ENCODE measurements at places on chromosomes 12 and 14.
A peak's percentile ranks its signal among the peaks of the same experiment; 100 is the strongest.

- DNase-seq, result peak; percentile 75
- no peaks in the 10 kb centered on the region for H3K27me3 ChIP-seq
- peak within 1 kb of the TSS; percentile 91 for H3K27ac ChIP-seq
- peaks cover 14% of the 10 kb centered on the region for H3K36me3 ChIP-seq
- H3K4me3 ChIP-seq, result peak within 1 kb of the TSS; percentile 95
These were observed at the start of gene C1RL for GRCh38 chr12:7108796-7109571. TSS of gene C1RL (minus strand) at chr12:7109214. CDS start at chr12:7109180, 34 bp downstream.

- no peak for DNase-seq
- H3K4me3 ChIP-seq, result no peak overlapping the region
- no peak overlapping the region for H3K27ac ChIP-seq
- no peaks in the 10 kb centered on the region for H3K4me1 ChIP-seq
- peaks cover 4% of the 10 kb centered on the region for H3K27me3 ChIP-seq
These were observed 74.7 kb downstream of the RFX4 start for GRCh38 chr12:106657488-106657887.

GRCh38 chr12:51246254-51246853 is 7.7 kb downstream of the DAZAP2 start:
- H3K27me3 ChIP-seq, result no peaks in the 10 kb centered on the region
- H3K27ac ChIP-seq, result peak overlapping the region; percentile 95
- H3K4me3 ChIP-seq, result peak overlapping the region; percentile 16

DNA sequence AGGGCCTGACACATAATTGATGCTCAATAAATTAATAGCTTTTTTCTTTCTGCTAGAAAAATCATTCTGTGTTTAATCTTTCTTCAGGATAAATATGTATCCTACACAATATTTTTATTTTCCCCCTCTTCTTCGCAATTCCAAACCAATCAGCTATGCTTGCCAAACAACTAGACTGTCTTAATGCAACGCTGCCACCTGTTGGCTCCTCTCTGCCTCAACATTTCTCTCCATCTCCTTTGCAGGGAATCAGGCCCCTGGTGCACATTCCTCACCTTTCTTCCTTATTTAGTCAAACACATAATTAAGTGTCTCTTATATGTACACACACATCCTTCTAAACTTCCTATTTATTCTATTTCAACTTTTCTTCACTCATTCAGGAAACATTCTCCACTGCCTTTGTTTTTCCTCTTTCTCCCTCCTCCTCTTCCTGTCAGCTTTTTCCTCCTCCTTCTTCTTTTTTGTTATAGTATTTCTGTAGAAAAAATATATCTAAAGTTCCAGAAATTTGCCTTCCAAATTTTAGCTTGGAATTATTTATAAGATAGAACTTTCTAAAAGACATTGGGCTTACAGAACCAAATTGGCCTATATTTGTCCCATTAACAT is 406.0 kb downstream of the PRKD1 start:
- no peaks in the 10 kb centered on the region for H3K4me1 ChIP-seq
- no peak overlapping the region for H3K27ac ChIP-seq
- no peak overlapping the region for H3K4me3 ChIP-seq
- no peak for DNase-seq
- H3K36me3 ChIP-seq, result peaks cover 6% of the 10 kb centered on the region
- no peaks in the 10 kb centered on the region for H3K27me3 ChIP-seq

DNA sequence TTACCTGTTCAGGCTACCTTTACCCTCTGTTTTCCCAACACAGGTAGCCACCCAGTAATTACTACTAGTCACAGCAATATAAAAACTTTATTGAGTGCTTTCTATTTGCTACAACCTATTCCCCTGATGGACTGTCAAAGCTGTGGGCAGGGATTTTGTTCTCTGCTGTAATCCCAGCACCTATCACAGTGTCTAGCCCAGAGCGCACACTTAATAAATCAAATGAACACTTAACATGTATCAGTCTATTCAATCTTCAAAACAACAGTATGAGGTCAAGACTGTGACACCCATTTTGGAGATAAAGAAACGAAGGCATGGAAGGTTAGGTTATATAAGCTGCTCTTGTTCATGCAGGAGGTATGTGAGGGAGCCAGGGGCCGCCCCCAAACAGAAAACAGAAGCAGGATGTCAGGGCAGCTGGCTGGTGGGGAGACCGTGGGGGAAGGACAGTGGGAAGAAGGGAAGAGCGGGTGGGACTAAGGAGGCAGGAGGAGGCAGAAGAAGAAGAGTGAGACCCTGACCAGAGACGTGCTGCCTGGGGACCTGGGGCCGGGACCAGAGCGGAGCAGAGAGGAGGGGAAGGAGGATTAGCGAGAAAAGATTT is 1.7 kb downstream of the TNFRSF1A start:
- peaks cover 44% of the 10 kb centered on the region for H3K4me1 ChIP-seq
- DNase-seq, result peak; percentile 44
- H3K36me3 ChIP-seq, result peaks cover 6% of the 10 kb centered on the region
- H3K27ac ChIP-seq, result no peak overlapping the region

GRCh38 chr14:90239139-90239538 is 17.2 kb upstream of the PSMC1 start:
- H3K4me3 ChIP-seq, result no peak overlapping the region

- H3K36me3 ChIP-seq, result no peaks in the 10 kb centered on the region
- peak overlapping the region; percentile 67 for H3K4me3 ChIP-seq
- H3K4me1 ChIP-seq, result peaks cover 17% of the 10 kb centered on the region
- no peak overlapping the region for H3K27ac ChIP-seq
These were observed 46.2 kb downstream of the BCAT1 start for GRCh38 chr12:24902511-24903328.

DNA sequence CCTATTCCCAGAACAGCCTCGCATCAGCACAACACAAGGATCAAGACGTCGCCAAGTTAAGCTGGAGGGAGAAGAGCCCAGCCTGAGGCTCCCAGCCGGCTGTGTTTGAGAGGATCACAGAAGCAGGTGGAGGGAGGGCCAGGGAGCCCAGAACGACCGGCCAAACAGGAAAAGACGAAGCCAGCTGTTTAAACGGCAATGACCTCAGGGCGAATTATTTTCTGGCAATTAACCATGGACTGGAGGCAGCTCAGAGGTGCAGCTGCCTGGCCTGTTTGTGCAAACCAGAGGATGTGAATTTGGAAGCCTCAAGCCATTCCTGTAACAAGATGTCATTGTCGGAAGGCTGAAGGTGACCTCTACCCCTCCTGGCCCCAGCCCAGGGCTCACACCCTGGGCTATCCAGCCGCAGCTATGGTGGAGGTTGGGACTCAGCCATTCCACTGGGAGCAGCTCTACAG is 175.8 kb upstream of the PRMT8 start:
- peak overlapping the region; percentile 14 for H3K27ac ChIP-seq
- peaks cover 38% of the 10 kb centered on the region for H3K27me3 ChIP-seq
- no peak overlapping the region for H3K4me3 ChIP-seq
- no peaks in the 10 kb centered on the region for H3K4me1 ChIP-seq
- no peaks in the 10 kb centered on the region for H3K36me3 ChIP-seq
- DNase-seq, result no peak

GRCh38 chr12:41286426-41286825 is 98.3 kb downstream of the PDZRN4 start:
- no peaks in the 10 kb centered on the region for H3K27me3 ChIP-seq
- no peaks in the 10 kb centered on the region for H3K36me3 ChIP-seq
- no peak overlapping the region for H3K27ac ChIP-seq
- H3K4me1 ChIP-seq, result no peaks in the 10 kb centered on the region
- no peak overlapping the region for H3K4me3 ChIP-seq

- H3K4me3 ChIP-seq, result no peak overlapping the region
- DNase-seq, result no peak
- H3K36me3 ChIP-seq, result no peaks in the 10 kb centered on the region
- H3K4me1 ChIP-seq, result peaks cover 11% of the 10 kb centered on the region
These were observed 35.3 kb downstream of the VWF start for GRCh38 chr12:6088921-6089747.

DNA sequence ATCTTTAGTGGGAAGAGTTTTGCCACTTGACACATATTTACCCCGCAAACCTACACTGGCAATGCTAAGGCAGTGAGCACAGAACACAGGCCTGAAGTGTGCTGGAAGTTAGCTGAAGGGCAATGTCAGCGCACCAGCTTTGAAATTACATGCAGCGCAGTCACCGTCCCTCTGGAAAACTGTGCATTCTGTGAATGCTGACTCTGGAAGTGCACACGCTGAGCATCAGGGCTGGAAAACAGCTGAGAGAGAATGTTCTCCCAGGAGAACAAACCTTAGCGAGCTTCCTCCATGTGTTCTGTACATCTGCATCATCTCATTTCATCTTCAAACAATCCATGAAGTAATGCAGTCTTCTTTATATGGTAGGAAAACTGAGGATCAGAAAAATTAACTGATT is 448.2 kb downstream of the NRXN3 start:
- no peaks in the 10 kb centered on the region for H3K36me3 ChIP-seq
- no peak for DNase-seq
- no peaks in the 10 kb centered on the region for H3K27me3 ChIP-seq
- H3K4me3 ChIP-seq, result no peak overlapping the region
- H3K4me1 ChIP-seq, result no peaks in the 10 kb centered on the region

DNA sequence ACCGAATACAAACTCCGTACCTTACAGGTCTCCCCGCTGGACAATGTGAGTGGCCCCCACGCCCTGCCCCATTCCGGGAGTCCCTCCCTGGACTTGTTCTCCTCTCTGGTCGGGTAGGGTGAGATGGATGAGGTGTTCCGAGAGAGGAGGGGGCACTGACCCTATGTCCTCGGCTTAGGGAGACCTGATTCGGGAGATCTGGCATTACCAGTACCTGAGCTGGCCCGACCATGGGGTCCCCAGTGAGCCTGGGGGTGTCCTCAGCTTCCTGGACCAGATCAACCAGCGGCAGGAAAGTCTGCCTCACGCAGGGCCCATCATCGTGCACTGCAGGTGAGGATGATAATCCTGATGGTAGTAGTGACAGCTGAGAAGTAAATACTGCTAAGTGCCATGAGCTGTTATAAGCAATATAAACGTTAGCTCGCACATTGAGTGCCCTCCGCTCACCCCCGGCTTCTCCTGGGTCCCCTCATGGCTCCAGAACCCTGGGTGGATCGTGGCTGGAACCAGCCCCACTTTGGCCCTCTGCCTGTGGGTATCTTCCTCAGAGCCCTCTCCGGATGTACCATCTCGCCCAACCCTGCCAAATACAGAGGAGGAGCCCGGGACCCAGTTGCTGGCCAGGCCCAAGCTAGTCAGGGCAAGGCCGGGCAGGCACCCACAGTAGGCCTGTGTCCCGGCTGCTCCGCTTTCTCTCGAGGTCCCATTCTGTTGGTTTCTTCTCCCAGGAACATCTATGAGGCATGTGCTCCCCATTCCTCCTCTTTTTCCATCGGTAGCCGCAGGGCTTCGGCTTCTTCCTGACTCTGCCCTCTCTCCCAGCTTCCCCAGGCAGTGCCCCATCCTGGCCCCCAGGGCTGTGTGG is 6.8 kb downstream of the PTPN6 start:
- peak overlapping the region; percentile 99 for H3K4me3 ChIP-seq
- H3K4me1 ChIP-seq, result peaks cover 93% of the 10 kb centered on the region
- DNase-seq, result no peak
- no peaks in the 10 kb centered on the region for H3K27me3 ChIP-seq
- peak overlapping the region; percentile 97 for H3K27ac ChIP-seq
- H3K36me3 ChIP-seq, result peaks cover 1% of the 10 kb centered on the region
